Astrocyte of the cerebellum (primary cell): ENCODE measurements at places on chromosomes 4 and X.

GRCh38 chrX:124223524-124223923 lies 108.9 kb upstream of the TEX13D start:
- DNase-seq: no peak

DNA sequence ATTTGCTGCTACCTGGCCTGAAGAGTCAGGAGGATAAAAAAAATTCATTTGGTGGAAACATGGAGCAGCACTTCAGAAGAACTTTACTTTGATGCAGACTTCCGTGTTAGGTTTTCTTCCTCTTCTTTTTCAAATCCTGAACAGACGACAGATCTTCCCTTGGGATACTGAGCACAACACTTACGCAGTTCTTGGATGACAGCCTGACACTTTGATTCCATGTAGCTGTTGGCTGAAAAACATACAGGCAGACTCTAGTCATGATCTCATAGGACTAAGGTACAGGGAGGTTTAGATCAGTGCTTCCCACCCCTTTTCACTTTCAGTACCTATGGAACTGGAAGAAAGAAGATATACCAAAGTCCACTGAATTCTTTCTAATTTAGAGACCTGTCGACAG lies 9.2 kb downstream of the CMC4 start:
- DNase-seq: no peak

DNA sequence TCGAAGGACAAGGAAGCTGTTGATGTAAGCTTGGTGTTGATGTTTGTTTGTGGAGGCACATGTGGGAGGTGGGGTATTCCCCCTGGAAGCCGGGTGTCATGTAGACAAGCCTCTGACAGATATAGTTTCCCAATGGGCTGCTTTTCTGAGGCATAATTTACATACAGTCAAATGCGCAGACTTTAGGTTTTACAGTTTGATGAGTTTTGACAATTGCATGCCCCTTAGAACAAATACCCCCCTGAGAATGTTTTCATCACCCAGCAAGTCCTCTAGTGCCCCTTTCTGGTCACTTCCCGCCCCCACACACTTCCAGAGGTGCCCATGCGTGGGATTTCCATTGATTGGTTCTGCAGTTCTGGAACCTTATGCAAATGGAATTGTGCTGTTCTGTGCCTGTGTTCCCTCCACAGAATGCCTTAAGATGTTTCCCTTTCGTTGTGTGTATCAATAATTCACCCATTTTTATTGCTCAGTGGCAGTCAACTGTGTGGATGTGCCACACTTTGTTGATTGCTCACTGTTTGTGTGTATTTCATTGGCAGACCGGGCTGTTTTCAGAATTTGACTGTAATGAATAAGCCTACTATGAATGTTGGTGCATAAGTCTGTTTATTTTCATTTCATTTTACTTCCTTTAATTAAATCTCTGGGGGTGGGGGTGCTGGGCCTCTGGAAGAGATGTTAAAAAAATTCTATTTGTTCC lies 8.5 kb downstream of the EVC start:
- no peak for DNase-seq

- peak; percentile 80 for DNase-seq
Observed at GRCh38 chr4:17066972-17067371, 168.5 kb upstream of the LDB2 start.

DNA sequence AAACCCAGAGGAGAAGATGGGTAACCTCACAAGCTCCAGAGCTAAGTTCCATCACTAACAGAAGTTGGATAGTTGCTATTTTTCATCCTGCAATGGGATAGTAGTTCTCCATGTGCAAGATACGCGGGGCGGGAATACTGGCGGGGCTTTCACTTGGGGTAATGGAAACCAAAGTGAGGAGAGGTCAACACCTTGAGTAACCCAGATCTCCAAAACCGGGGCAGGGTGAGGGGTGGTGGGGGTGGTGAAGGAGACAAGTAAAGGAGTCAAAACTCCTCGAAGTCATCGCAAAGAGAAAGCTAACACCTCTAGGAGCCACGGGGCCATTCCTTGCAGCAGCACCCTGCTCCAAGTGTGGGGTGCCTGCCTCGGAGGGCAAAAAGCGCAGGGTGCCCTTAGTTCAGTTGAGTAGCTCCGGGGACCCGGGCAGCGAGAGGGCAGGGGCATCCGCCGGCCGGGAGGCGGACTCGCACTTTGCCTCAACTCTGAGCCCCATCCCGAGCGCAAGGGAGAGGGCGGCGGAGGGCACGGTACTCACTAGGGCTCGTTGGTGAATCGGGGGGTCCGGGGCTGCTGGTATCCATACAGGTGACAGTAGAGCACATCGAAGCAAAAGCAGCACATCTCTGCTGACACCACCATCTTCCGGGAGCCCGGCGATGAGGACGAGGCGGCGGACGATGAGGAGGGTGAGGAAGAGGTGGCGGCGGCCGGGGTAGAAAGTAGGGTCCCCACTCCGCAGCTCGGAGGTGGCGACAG lies 645 bp downstream of the AMMECR1 start:
- DNase-seq: no peak

DNA sequence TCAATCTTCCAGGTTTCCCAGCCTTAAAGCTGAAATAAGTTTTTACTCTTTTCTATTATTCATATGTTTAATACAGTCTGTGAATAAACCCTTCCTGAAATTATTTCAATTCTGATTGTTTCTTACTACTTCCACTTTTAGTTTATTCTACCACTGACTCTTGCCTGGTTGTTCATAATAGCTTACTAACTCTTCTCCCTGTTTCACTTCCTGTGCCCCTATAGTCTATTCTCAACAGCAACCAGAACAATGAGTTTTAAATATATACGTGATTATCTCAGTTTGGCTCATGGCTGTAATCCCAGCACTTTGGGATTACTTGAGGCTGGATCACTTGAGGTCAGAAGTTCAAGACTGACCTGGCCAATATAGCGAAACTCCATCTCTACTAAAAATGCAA lies 408.0 kb upstream of the SPOCK3 start:
- DNase-seq: no peak

GRCh38 chr4:61752617-61753016 lies 552.5 kb downstream of the ADGRL3 start:
- no peak for DNase-seq

DNA sequence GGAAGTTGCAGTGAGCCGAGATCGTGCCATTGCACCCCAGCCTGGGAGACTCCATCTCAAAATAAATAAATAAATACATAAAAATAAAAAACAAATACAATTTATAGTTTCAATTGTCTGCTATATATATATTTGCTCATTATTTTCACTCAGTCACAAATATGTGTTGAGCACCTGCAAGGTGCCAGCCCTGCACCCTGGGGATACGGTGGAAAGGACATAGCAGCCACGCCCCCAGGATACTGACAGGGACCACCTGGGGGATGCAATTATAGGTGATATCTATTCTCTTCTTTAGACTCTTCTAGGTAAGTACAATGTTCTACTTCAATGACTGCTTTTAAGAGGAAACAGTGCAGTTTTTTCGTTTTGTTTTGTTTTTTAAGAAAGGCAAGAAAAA lies 85.0 kb downstream of the JAKMIP1 start:
- DNase-seq: no peak

GRCh38 chr4:16196482-16197393 lies 29.5 kb downstream of the TAPT1 start:
- peak; percentile 70 for DNase-seq

- DNase-seq: no peak
Observed at GRCh38 chrX:132023896-132024386, 839 bp downstream of the STK26 start.

DNA sequence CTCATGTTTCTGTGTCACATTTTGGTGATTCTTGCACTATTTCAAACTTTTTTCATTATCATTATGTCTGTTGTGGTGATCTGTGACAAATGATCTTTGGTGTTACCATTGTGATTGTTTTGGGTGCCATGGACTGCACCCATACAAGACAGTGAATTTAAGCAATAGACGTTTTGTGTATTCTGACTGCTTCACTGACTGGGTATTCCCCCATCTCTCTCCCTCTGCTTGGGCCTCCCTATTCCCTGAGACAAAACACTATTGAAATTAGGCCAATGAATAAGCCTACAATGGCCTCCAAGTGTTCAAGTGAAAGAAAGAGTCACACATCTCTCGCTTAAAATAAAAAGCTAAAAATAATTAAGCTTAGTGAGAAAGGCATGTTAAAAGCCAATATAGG lies 60.2 kb downstream of the BANK1 start:
- DNase-seq: no peak

GRCh38 chrX:43958529-43958928 lies 14.7 kb downstream of the NDP start:
- peak; percentile 76 for DNase-seq

GRCh38 chr4:134089885-134090284 lies 111.7 kb downstream of the PABPC4L start:
- DNase-seq: no peak

DNA sequence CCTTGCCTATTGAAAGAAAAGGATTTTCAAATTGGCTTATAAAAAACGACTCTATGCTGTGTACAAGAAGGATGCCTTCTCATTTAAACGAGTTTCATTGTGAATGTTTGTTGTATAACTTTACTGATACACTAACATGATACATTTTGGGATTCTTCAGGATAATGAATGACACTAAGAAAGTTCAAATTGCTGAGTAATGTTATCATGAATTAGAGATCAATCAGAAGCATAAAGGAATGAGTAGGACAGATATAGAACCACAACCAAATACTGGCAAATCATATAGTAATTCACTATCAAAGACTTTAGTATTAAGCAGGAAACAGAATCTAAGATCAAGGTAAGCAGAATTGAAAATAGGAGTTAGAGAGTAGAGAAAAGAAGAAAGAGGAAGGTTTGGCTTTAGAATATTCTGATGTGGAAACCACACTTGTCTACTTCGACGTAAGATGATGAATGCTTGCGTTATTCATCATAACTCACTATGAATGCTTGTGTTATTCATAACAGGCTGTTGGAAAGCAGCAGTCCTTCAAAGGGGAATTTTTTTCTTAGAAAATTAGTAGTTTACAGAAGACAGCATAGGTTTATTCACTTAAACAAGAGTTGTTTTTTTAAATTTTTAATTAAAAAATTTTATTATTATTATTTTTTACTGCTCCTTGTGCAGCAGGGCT lies 13.4 kb downstream of the CCDC158 start:
- no peak for DNase-seq

GRCh38 chrX:118254611-118255010 lies 91.3 kb upstream of the WDR44 start:
- DNase-seq: peak; percentile 18

GRCh38 chr4:26223155-26223554 lies 97.7 kb upstream of the RBPJ start:
- no peak for DNase-seq

DNA sequence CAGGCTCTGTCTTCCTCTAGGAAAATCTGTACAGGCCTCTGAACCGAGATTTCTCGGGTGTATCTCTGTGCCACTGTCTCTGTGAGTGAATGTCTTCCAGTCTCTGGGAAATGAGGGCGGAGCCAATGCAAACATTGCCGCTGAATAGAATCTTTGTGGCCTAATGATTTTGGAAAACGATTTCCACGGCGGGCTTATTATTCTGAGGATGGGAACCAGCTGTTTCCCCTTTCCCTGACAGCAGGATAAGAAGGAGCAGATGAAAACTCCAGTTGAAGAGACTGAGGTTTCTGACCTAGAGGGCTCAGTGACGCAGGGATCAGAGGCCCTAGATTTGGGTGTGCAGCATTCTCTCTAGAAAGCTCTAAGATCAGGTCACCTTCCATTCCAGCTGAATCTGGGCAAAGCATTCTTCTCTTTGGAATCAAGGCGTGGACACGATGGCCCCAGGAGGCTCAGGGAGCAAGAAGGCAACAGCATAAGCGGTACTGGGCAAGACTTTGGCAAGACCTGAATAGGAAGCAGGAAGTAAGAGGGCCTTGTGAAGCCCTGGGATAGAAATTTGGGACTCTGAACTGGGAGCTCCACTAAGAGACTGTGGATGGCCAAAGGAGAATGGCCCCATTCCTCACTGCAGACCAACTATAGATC lies 47.3 kb downstream of the PJA1 start:
- no peak for DNase-seq

GRCh38 chr4:73447671-73448070 lies 11.7 kb downstream of the AFP start:
- peak; percentile 29 for DNase-seq

- no peak for DNase-seq
Observed at GRCh38 chrX:132738951-132739350, 219.5 kb downstream of the HS6ST2 start.

DNA sequence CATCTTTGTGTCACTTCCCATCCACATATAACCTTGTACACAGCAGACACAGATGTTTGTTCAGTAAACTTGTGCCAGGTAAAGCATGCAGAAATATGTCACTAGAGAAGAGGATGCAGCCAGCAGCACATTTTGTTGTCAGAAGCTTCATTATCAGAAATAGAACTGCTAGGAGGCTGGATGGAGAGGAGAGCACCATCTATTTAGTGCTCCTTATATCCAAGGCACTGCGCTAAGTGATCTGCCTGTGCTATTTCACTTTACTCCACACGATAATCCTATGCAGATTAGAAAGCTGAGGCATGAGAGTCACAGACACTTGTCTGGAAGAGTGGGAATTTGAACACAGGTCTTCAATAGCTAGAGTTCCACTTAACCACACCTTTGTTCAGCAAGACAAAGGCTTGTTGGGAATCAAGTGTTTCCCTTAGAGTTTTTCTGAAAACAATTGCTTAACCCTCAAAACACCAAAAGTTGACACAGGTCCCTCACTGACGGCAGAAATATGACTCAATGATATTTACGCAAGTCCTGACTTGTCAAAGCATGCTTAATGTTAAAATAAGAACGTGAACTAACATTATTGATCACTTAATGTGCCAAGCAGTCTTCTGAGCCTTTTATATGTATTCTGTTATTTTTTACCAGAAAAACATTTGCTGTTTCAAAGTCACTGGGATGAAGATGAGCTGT lies 1.2 kb upstream of the QDPR start:
- DNase-seq: no peak

GRCh38 chrX:80511969-80512760 lies 91.9 kb downstream of the TENT5D start:
- DNase-seq: no peak

DNA sequence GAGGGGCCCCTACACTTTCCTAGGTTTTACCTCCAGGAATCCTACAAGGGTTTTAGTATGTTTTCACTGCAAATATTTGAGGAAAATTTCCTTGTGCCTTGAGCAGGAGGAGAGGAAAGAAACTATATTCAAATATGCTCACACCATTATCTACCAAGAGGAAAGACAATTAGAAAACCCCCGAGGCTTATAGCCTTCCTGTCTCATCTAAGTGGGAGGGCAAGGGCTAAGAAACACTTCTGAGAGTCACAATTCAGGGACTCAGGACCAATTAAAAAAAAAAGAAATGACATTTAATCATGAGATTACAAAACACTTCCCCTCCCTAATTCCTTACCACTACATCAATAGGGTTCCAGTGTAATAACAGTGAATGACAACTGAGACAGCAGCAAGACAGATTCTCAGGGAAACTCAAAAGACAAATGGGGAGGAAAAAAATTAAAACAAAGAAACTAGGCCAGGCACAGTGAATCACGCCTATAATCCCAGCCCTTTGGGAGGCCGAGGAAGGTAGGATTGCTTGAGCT lies 45.6 kb downstream of the ATRX start:
- no peak for DNase-seq
